ENCODE measurements at places on chromosomes 16 and 17.
A peak's percentile ranks its signal among the peaks of the same experiment; 100 is the strongest.

DNA sequence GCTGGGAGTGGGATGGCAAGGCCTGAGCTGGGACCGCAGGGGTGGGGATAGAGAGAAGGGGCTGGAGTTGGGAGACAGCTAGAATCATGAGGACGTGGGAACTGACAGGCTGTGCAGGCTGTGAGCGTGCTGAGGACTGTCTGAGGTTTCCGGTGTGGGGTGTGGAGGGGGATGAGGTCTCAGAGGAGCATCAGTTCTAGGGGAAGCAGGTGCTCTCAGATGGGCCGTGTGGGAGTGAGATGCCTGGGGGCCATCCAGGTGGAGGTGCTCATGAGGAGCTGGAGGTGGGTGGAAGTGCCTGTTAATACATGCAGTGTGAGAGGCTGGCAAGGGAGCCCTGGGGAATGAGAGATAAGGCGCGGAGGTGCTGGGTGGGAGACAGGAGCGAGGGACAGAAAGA is 27.2 kb downstream of the HASPIN start:
- DNase-seq, result no peak

DNA sequence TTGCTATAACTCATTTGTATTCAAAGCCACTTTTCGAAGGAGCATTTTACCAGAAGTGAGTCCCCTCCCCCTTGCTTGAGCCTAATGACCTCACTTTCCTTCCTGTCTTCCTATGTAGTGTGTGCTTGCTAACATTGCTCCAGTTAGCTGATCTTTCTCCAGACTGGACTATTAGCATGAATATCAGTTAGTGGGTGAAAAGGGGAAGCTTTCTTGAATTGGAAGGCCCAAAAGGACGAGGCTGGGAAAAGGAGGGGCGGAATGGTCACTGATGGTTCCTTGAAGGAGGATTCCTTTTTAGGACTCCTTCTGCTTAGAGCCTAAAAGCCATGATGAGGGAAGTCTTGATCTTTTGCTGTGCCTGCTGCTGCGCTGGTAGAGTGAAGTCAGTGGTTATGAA is 11.9 kb downstream of the MAP3K3 start:
- no peak for DNase-seq

GRCh38 chr17:47188271-47188875 is 722 bp downstream of the CDC27 start:
- DNase-seq, result no peak

DNA sequence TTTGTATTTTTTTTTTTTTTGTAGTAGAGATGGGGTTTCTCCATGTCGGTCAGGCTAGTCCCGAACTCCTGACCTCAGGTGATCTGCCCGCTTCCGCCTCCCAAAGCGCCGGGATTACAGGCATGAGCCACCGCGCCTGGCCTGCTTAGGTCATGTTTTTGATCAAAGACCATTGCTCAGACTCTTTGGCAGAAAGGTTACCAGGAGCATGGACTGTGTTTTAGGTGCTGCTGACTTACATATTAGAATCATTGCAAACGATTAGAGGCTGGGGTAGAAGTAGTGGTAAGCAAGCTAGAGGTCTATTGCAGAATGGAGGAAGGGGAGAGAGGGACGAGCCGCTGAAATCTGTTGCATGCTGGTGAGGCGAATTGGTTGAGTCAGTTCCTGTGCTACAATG is 79.8 kb downstream of the TANGO6 start:
- DNase-seq, result no peak

DNA sequence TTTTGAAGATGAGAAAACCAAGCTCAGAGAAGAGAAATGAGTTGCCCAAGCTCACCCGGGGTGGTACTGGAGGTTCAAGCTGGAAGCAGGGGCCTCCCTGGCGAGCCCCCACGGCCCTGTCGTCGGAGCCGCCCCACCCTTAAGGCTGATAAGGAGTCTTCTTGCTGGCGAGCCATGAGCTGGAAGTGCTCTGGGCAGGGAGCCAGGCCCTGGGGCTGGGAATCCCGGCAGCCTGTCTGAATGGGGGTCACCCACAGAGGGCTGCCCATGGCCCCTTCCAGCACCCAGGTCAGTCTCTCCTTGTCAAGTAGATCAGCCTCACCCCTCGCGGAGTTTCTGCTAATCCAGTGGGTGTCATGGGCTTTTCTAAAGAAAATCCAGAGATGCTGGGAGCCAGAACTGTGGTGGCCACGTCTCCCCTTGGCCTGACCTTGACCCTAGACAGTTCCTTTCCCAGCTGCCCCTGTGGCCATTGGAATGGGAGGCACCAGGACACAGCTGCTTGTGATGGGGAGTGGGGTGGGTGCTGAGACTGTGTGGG is 1.2 kb upstream of the P2RX1 start:
- DNase-seq, result no peak

DNA sequence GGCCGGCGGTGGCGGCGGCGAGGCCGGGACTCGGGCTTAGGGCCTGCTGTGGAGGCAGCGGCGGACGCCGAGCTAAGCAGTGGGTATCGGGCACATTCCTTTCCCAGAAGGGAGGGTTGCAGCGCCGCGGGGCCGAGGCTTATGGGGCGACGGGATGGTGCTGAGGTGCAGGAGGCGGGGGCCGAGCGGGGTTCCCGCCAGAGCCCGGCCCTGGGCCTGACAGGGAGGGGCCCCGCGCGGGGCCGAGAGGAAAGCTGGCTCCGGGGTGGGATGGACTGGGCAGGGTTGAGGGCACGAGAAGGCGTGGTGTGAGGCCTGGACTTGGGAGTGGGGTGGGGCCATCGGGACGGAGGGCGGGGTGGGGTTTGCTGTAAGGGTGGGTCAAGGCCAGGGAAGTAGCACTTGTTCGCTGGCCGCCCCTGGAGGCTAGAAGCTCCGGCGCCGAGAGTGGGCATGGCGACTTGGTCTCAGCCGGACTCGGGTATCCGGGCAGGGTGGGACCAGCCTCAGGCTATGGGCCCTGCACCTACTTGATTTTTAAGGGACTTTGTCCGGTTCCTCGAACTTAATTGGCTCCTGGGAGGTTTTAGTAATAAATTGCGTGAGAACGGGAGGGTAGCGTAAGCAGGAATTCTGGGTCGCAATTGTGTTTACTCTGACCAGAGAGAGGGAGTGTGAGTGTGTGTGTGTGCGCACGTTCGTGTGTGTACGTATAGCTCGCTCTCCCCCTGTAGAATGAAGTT is 396 bp downstream of the NFE2L1 start:
- peak; percentile 69 for DNase-seq

GRCh38 chr16:23027386-23027785 is 121.9 kb downstream of the USP31 start:
- no peak for DNase-seq

- no peak for DNase-seq
Measured at GRCh38 chr17:49730785-49731434, 23.1 kb upstream of the SLC35B1 start.

DNA sequence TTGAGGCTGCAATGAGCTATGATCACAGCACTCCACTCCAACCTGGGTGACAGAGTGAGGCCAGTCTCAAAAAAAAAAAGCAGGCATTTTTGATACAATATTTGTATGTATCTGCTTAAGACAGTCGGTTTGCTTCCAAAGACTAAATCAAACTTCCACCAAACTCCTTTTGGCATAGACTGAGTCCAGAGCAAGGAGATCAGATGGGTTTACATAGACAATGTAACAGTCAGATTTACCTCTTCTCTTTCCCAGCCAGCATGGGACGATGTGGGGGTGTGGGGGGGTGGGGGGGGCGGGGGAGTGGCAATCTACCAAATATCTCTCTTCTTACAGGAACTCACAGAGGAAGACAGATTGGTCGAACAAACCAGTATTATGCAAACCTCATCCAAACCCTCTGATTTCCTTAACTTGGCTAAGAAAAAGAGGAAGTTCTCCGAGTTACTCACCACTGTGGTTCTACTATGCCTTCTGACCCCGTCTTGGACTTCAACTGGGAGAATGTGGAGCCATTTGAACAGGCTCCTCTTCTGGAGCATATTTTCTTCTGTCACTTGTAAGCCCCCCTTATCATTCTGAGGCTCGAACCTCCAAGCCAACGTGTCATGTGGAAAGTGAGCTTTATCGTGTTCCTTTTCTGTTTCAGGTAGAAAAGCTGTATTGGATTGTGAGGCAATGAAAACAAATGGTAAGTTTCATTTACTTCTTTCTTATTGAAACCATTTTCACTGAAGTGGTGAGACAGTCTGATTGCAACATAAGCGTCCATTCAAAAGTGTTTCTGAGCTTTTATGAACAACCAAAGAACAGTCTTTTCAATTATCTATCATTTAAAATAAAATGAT is at the start of gene MILR1:
TSS of gene MILR1 (plus strand) at position 451 of the 848 bp plus-strand sequence. CDS start at position 505, 54 bp downstream.
- no peak for DNase-seq

GRCh38 chr17:33864758-33865229 is 390.3 kb upstream of the CCL2 start:
- no peak for DNase-seq

All from posterior cingulate gyrus (tissue), 11 donors.